ENCODE measurements at places on chromosomes 7 and 10.
A peak's percentile ranks its signal among the peaks of the same experiment; 100 is the strongest.

GRCh38 chr7:90625562-90625961 is 29.4 kb downstream of the CDK14 start:
- DNase-seq = no peak

- DNase-seq = no peak
Observed at GRCh38 chr10:22589851-22590514, 124.4 kb downstream of the PIP4K2A start.

DNA sequence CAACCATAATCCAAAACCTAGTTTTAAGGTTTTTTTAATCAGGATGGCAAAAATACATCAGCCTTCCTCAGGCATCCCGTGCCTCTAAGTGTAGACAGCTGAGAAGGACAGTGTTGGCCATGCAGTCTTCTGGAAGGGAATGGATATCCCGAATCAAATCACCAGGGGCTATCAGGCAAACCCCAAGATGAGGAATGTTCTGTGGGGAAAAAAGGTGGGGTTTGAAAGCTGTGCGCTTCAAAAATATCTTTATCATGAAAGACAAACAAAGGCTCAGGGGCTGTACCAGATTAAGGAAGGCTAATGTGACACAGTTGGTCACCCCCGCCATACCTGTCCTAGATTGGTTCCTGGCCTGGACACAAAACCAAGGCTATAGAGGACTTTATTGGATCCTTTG is 5.4 kb downstream of the TMEM273 start:
- no peak for DNase-seq

- peak; percentile 64 for DNase-seq
Observed at GRCh38 chr10:46022978-46023702, 7.3 kb downstream of the NCOA4 start.

GRCh38 chr7:150415161-150416153 is 35.0 kb upstream of the GIMAP8 start:
- no peak for DNase-seq

GRCh38 chr7:30970074-30970473 is 6.3 kb downstream of the GHRHR start:
- DNase-seq = no peak

GRCh38 chr10:26508016-26508415 is 69.9 kb downstream of the APBB1IP start:
- DNase-seq = no peak

- no peak for DNase-seq
Observed at GRCh38 chr7:23014681-23015080, 751 bp upstream of the HYCC1 start.

DNA sequence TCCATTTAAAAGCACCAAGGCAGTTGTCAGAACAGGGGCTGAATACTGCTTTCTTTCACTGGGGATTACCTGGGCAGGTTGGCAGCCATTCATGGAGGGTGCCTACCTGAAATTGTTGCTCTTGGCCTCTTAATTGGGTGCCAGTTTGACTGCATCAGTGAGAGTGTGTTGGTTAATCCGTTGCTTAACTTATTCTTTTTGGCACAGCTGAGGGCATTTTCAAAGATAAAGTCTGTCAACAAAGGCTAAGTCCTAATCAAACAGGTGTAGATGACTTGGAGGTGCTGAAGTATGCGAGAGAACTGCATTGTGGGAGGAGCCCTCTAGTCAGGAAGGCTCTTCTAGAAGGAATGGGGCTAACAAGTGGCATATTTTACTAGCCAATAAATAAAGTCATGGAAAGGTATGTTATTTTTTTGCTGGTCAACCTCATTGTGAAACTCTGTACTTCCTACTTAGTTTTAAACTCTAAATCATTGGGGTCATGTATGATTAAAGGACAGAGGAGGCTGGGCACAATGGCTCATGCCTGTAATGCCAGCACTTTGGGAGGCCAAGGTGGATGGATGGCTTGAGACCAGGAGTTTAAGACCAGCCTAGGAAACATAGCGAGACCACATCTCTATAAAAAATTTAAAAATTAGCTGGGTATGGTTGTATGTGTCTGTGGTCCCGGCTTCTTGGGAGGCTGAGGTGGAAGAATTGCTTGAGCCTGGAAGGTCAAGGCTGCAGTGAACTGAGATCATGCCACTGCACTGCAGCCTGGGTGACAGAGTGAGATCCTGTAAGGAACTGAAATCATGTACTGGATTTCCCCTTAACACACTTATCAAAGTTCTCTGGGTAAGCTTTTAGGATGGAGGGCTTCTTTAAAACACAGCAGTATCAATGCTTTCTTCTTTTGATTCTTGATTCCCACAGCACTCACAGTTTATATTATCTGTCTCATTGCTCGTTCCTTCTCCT is 134.1 kb downstream of the LRMDA start:
- no peak for DNase-seq

DNA sequence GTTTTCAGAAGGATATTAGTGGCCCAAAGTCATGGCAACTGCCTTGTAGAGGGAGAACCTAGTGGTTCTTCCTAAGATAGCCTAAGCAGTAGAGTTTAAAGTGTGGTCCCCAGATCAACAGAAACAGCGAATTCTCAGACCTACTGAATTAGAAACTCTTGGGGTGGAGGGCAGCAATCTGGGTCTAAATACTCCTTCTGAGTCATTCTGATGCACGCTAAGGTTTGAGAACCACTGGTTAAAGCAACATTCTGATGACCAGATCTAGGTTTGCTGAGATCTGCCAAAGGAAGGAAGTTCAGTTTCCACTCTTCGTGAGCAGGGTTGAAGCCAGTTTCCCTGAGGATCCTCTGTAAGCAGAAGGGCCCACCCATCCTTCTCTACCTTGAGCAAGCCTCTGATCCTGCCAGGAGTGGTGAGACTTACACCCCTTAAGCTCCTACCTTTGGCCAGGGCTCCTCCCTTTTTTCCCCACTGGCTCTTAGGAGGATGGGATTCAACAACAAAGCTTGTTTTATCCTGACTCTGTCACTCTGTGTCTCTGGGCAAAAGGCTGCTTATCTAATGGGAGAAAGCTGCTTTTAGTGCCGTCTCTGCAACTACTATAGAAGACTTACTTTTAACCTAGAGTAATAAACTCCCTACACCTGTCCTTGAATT is 26.8 kb upstream of the TRUB1 start:
- no peak for DNase-seq

DNA sequence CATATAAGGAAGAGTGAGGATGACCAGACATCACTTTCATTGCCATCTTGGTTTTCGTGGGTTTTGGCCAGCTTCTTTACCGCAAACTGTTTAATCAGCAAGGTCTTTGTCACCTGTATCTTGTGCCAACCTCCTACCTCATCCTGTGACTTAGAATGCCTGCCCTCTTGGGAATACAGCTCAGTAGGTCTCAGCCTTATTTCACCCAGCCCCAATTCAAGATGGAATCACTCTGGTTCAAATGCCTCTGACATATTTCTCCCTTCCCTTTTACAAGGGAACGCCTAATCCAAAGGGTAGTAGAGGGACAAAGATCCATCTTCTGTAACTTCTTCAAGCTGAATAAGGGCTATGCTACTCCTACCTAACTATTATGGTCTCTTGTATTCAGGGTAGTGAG is 4.7 kb upstream of the ERCC6 start:
- DNase-seq = no peak

GRCh38 chr7:50828801-50829200 is 46.1 kb upstream of the GRB10 start:
- no peak for DNase-seq

- DNase-seq = no peak
Observed at GRCh38 chr7:55018361-55019190, at the start of gene EGFR. Gene EGFR (plus strand): TSS chr7:55019017. CDS start chr7:55019278, 261 bp downstream.

GRCh38 chr7:99707096-99707495 is 27.3 kb upstream of the CYP3A5 start:
- no peak for DNase-seq

- DNase-seq = no peak
Observed at GRCh38 chr7:38975944-38976392, 1.7 kb upstream of the POU6F2 start.

DNA sequence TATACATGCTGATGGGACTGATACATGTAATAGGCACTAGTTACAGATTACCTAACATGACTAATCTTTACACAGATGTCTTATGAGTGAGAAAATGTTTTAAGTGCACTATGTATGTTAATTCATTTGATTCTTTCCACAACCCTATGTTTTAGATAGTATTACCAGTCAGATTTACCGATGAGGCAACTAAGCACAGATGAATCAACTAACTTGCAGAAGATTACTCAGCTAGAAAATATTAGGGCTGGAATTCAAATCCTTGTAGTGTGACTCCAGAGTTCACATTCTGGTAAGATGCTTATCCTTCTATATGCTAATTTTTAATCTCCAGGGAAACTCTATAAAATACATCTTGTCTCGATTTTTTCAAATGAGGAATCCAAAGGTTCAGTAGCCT is 964.9 kb downstream of the REEP3 start:
- no peak for DNase-seq

DNA sequence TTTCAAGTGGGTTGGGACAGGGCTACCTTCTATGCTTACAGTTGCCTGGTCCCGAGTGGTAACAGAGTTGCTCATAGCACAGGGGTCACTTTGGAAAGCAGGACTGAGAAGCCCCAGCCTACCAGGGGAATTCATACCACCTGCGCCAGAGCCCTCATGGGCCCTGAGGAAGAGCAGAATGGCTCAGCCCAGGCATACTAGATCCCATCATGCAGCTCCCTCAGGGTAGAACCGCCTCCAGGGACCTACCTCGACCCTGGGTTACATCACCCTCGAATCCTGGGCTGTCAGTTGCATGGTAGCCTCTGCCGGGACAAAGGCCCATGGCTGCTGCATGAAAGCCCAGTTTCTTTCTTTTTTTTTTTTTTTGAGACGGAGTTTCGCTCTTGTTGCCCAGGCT is 2.9 kb downstream of the CUEDC2 start:
- DNase-seq = no peak

- DNase-seq = no peak
Observed at GRCh38 chr10:64345856-64346255, 824.7 kb downstream of the REEP3 start.

- DNase-seq = no peak
Observed at GRCh38 chr7:113548561-113548960, 370.2 kb downstream of the PPP1R3A start.

DNA sequence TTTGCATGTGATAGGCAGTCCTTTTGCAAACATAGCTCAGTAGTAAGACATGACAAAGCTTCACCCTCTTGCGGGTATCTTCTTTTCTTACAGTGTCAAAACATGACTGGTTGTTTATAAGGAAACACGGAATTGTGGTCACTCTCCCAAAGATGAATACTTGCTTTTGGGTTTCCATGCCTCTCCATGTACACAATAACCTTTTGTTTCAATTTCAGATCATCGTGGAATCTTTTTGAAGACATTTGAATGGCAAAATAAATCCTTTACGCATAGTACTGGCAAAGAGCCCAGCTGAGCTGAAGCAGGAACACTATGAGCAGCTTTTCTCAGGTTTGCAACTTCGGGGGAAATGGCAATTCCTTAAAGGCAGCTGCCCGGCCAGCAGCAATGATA is 156.8 kb upstream of the FRMD4A start:
- DNase-seq = no peak

- DNase-seq = no peak
Observed at GRCh38 chr10:78278058-78278404, 244.4 kb downstream of the RPS24 start.

DNA sequence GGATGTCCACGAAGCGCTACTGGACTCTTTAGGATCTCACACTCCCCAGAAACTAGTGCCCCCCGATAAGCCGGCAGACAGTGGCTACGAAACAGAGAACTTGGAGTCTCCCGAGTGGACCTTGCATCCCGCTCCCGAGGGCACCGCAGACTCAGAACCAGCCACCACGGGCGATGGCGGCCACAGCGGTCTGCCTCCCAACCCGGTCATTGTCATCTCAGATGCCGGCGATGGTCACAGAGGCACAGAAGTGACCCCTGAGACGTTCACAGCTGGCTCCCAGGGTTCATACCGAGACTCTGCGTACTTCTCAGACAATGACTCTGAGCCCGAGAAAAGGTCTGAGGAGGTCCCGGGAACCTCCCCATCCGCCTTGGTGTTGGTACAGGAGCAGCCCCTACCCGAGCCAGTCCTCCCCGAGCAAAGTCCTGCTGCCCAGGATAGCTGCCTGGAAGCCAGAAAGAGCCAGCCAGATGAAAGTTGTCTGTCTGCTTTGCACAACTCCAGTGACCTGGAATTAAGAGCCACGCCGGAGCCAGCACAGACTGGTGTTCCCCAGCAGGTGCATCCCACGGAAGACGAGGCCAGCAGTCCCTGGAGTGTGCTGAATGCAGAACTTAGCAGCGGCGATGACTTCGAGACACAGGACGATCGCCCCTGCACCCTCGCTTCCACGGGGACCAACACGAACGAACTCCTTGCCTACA is 17.6 kb upstream of the BHLHA15 start:
- DNase-seq = no peak

GRCh38 chr7:151378496-151379192 is 31.2 kb downstream of the WDR86 start:
- no peak for DNase-seq

DNA sequence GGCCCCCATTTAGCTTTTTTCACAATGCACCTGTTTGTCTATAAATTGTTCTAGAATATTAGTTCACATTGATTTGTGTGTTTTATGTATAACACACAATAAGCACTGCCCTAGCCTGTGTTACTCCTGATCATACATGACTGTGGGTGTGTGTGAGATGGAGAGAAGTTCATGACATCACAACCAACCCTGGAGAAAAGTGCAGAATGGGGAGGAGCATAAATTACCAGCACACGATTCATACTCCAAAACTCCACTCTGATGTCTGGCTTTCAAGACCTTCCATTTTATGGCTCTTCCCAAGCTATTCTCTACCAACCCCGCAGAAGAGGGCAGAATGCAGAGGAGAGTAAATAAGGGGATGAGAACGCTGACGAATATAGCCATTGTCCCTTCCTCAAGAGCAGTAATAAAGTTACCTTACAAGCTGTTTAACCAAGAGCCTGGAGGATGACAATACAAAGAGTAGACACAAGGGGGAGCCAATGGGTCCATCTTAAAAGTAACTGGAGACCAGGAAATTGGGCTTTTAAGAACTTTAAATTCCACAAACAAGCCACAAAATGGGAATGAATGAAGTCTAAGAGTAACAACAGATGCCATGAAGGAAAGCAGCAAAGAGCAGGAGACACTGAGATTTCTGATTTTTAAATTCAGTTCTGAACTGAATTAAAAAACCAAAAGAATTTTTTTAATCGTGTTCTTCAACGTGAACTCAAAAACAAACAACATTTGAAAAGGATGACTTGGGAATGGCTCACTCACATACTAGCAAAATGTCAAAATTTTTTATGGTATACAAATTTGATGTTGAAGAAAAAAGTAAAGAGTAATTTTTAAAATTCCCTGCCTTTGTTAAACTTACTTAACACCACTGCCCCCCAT is 159.6 kb downstream of the PARD3 start:
- no peak for DNase-seq

Measured in activated T-cell treated with anti-CD3 and anti-CD28 coated beads for 1 hour (primary cell).